ENCODE measurements at places on chromosomes 5 and 9.

DNA sequence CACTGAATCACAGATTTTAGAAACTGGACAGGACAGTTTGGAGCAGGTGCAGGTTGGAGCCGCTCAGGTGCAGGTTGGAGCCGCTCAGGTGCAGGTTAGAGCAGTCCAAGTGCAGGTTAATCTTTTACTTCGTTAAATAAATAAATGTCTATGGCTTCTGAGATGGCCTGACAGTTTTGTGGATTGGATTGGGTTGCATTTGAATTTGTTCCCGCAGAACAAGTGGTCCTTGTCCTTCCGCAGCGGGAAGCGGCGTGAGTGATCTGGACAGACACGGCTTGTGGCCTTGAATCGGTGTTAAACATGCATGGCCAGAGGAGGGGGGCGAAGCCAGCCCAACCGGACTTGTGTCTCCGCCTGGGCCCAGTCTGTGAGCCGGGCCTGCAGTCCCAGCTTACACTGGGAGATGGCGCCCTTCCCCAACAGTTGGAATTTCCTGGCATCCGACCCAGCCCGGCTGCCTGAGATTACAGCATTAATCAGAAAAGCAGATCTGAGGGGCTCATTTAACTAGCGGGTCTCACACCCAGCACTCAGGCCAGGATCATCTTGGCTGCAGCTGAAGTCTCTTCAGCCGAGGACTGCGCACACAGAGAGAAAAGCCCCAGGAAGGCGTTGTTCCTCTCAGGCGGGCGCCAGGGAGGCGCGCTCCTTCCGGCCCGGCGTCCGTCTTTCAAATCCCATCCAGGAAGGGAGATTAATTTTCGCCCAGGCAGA lies 1.5 kb upstream of the OLFM1 start:
- DNase-seq: peak; percentile 48
- H3K4me1 ChIP-seq: peaks cover 10% of the 10 kb centered on the region
- peak overlapping the region; percentile 74 for H3K4me3 ChIP-seq
- peaks cover 53% of the 10 kb centered on the region for H3K27me3 ChIP-seq
- no peak overlapping the region for H3K27ac ChIP-seq
- no peaks in the 10 kb centered on the region for H3K36me3 ChIP-seq

DNA sequence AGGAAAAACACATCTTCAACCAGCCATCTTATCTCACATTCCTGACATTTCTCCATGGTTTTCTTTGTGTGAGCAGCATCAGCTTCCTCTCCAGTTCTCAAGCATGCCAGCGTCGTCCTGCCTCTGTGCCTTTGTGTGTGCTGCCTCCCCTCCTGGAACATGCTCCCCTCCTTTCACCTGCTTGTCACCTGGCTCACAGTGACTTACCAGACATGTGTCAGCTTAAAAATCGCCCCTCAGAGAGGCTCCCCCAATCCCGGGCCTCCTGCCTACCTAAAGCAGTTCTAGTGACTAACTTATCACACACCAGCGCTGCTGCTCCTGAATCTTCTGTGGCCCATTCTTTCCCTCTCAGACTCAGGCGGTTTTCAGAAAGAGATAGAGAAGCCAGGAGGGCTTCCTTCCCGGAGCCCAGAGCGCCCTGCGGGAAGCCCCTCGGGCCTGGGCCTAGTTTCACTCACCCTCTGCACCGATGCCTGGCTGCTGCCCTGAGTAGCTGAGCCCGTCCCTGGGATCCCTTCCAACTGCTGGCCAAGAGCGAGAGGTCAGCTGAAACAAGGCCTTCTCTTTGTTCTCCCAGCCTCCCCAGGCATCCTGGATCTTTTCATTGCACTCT lies 51.1 kb upstream of the MVB12B start:
- H3K4me1 ChIP-seq: peaks cover 2% of the 10 kb centered on the region
- no peak overlapping the region for H3K4me3 ChIP-seq
- H3K27ac ChIP-seq: no peak overlapping the region
- no peak for DNase-seq
- no peaks in the 10 kb centered on the region for H3K36me3 ChIP-seq

DNA sequence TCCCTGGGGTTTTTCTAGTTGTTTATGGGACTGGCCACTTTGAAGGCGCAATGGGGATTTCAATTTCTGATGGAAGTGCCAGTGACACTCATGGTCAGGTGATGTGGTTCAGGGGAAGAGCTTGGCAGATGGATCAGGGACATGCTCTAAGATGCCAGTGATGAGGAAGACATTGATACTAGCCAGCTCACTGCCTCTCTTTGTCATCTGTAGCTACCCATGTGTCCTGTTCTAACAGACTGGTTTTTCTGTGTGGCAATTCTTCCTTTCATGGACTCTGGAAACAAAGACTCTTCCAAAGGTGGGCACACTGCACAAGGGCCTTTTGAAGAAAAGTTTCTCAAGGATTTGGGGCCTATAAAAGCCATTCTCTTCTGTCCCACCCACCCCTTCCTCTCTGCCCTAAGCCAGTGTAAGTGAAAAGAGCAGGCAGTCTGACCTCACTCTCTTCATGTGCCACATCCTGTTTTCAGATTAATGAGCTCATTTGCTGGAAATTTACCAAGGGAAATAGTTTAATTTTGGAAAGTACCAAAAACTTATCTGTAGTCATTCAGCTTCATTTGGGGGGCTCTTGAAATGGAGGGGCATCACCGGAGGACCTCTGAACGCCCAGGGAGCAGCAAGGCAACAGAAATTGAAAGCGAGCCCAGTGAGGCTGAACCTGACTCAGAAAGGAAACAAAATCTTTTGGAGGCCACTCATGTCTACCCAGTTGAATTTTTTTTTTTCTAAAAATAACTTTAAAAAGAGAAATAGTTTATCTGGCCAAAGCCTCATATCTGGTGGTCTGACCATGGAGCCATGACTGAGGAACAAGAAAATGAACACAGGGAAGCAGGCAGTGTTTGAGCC lies 4.9 kb upstream of the TRAF1 start:
- no peaks in the 10 kb centered on the region for H3K27me3 ChIP-seq
- H3K4me1 ChIP-seq: peaks cover 31% of the 10 kb centered on the region
- H3K4me3 ChIP-seq: no peak overlapping the region

- H3K4me3 ChIP-seq: no peak overlapping the region
- H3K36me3 ChIP-seq: peaks cover 100% of the 10 kb centered on the region
- H3K27me3 ChIP-seq: no peaks in the 10 kb centered on the region
- peaks cover under 1% of the 10 kb centered on the region for H3K4me1 ChIP-seq
- no peak overlapping the region for H3K27ac ChIP-seq
Measured at GRCh38 chr5:151132963-151133362, 24.6 kb downstream of the ANXA6 start.

GRCh38 chr9:133904346-133905090 lies 87.6 kb downstream of the VAV2 start:
- no peaks in the 10 kb centered on the region for H3K36me3 ChIP-seq
- H3K4me3 ChIP-seq: no peak overlapping the region
- H3K4me1 ChIP-seq: peaks cover 35% of the 10 kb centered on the region
- DNase-seq: no peak

GRCh38 chr9:20551236-20551635 lies 71.1 kb downstream of the MLLT3 start:
- H3K4me1 ChIP-seq: peaks cover 5% of the 10 kb centered on the region
- H3K36me3 ChIP-seq: no peaks in the 10 kb centered on the region
- peak overlapping the region; percentile 98 for H3K27ac ChIP-seq
- H3K27me3 ChIP-seq: no peaks in the 10 kb centered on the region

DNA sequence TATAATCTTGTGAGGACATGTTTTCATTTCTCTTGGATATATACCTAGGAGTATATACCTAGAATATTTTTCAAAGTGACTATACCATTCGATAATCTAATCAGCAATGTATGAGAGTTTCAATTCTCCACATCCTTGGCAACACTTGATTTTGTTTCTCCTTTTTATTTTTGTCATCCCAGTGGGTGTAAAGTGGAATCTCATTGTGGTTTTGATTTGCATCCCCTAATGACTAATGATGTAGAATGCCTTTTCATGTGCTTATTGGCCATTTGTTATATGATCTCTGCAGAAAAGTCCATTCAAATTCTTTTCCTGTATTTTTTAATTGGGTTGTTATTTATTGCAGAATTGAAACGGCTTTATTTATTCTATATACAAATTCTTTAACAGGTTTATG lies 15.2 kb downstream of the ZCCHC9 start:
- no peak overlapping the region for H3K27ac ChIP-seq
- no peak overlapping the region for H3K4me3 ChIP-seq
- H3K27me3 ChIP-seq: no peaks in the 10 kb centered on the region
- no peaks in the 10 kb centered on the region for H3K4me1 ChIP-seq
- H3K36me3 ChIP-seq: peaks cover 38% of the 10 kb centered on the region
- no peak for DNase-seq

- no peak for DNase-seq
- H3K4me1 ChIP-seq: peaks cover 43% of the 10 kb centered on the region
- H3K4me3 ChIP-seq: no peak overlapping the region
- no peaks in the 10 kb centered on the region for H3K36me3 ChIP-seq
- H3K27me3 ChIP-seq: peaks cover 57% of the 10 kb centered on the region
Measured at GRCh38 chr9:89812556-89813181, 207.9 kb downstream of the GADD45G start.

GRCh38 chr5:147803926-147804325 lies 21.4 kb upstream of the JAKMIP2 start:
- H3K4me1 ChIP-seq: peaks cover 3% of the 10 kb centered on the region
- no peak overlapping the region for H3K4me3 ChIP-seq

GRCh38 chr5:50300878-50301277 lies 140.2 kb downstream of the EMB start:
- H3K4me1 ChIP-seq: no peaks in the 10 kb centered on the region
- H3K4me3 ChIP-seq: no peak overlapping the region
- no peaks in the 10 kb centered on the region for H3K36me3 ChIP-seq
- H3K27ac ChIP-seq: no peak overlapping the region

DNA sequence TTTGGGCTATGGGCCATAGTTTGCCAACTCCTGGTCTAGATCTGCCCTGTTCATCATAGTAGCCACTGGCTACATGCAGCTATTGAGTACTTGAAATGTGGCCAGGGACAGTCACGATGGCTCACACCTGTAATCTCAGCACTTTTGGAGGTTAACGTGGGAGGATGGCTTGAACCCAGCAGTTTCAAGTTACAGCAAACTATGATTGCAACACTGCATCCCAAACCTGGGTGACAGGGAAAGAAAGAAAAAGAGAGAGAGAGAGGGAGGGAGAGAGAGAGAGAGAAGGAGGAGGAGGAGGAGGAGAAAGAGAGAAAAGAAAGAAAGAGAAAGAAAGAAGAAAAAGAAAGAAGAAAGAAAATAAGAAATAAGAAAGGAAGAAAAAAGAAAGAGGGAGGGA lies 5.1 kb upstream of the GMCL2 start:
- H3K4me1 ChIP-seq: no peaks in the 10 kb centered on the region
- H3K27me3 ChIP-seq: peaks cover 21% of the 10 kb centered on the region
- H3K4me3 ChIP-seq: no peak overlapping the region
- no peaks in the 10 kb centered on the region for H3K36me3 ChIP-seq

GRCh38 chr5:113070901-113071300 lies 94.3 kb downstream of the DCP2 start:
- no peak overlapping the region for H3K4me3 ChIP-seq
- H3K36me3 ChIP-seq: peaks cover 59% of the 10 kb centered on the region
- no peaks in the 10 kb centered on the region for H3K4me1 ChIP-seq
- H3K27me3 ChIP-seq: no peaks in the 10 kb centered on the region
- no peak for DNase-seq

GRCh38 chr9:131282688-131283422 lies 6.5 kb upstream of the FAM78A start:
- DNase-seq: peak; percentile 37
- no peak overlapping the region for H3K27ac ChIP-seq
- no peak overlapping the region for H3K4me3 ChIP-seq

DNA sequence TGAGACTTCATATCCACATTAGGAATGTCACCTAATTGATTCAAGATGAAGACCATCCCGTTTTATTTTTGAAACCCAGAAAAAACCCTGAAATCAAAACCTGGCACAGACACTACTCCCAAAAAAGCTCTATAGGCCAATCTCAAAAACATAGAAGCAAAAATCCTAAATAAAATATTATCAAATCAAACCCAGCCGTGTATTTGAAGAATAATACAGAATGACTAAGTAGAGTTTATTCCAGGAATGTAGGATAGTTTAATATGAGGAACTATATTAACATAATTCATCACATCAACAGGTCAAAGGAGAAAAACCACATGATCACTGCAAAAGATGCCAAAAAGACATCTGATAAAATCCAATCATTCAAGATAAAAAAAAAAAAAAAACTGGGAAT lies 167.1 kb downstream of the ACTL7B start:
- no peaks in the 10 kb centered on the region for H3K27me3 ChIP-seq
- H3K4me3 ChIP-seq: no peak overlapping the region
- H3K4me1 ChIP-seq: peaks cover 1% of the 10 kb centered on the region
- no peak for DNase-seq

GRCh38 chr9:14692470-14693250 lies 572 bp downstream of the ZDHHC21 start:
- H3K4me1 ChIP-seq: peaks cover 3% of the 10 kb centered on the region
- H3K27me3 ChIP-seq: peaks cover 13% of the 10 kb centered on the region
- no peak overlapping the region for H3K27ac ChIP-seq
- peaks cover 7% of the 10 kb centered on the region for H3K36me3 ChIP-seq

DNA sequence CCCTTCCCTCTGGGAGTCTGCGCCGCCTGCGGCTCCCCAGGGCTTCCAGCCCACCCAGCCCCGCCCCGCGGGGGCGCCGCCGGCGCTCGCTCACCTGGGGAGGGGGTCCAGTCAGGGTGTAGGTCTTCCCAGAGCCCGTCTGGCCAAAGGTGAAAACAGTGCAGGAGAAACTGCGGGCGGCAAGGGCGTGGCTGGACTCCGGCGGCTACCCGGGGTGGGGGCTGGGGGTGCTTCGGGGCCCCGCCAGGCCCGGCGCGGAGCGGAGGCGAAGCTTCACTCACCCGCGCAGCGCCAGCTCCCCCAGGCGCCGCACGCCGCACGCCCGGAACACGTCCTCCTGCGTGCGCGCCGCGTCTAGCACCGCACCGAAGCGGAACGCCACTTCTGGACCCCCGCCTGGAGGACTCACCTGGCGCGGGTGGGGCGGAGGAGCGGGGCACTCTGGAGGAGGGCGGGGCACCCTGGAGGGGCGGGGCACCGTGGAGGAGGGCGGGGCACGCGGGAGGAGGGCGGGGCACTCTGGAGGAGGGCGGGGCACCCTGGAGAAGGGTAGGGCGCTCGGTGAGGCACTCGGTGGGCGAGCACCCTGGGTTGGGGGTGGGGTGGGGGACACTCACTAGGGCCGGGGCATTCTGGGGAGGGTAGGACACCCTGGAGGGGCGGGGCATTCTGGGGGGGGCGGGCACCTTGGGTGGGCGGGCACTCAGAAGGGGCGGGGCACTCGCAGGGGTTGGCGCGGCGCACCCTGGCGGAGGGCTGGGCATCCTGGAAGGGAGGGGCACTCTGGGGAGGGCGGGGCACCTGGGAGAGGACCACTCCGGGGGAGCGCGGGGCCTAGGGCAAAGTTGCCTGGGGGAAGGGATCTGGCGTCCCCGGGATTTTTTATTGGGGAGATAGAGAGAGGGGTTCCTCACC lies 814 bp downstream of the KIF12 start:
- peak overlapping the region; percentile 92 for H3K27ac ChIP-seq
- no peak for DNase-seq
- no peaks in the 10 kb centered on the region for H3K36me3 ChIP-seq
- no peaks in the 10 kb centered on the region for H3K27me3 ChIP-seq
- peak overlapping the region; percentile 77 for H3K4me3 ChIP-seq
- peaks cover 26% of the 10 kb centered on the region for H3K4me1 ChIP-seq

GRCh38 chr5:175382171-175382570 lies 61.8 kb downstream of the DRD1 start:
- no peak overlapping the region for H3K4me3 ChIP-seq
- H3K27ac ChIP-seq: no peak overlapping the region
- peaks cover 56% of the 10 kb centered on the region for H3K27me3 ChIP-seq
- DNase-seq: no peak

GRCh38 chr5:23506329-23507236 lies 826 bp upstream of the PRDM9 start:
- H3K27ac ChIP-seq: no peak overlapping the region
- peak; percentile 53 for DNase-seq
- H3K27me3 ChIP-seq: no peaks in the 10 kb centered on the region
- H3K36me3 ChIP-seq: no peaks in the 10 kb centered on the region
- peak overlapping the region; percentile 61 for H3K4me3 ChIP-seq
